ENCODE measurements at places on chromosomes 6 and 20. TPM values are rescaled to one million over a fixed set of nuclear protein-coding genes. Genes with fewer than 3 reads are reported as not detected.

The SLC22A3 gene
- polyA plus RNA-seq = 0.88 TPM

The CCHCR1 gene
- 9.6 TPM for polyA plus RNA-seq

The HCRTR2 gene
- polyA plus RNA-seq = 0.16 TPM

The ADTRP gene
- polyA plus RNA-seq = 0.05 TPM

The CDH26 gene
- polyA plus RNA-seq = 0.88 TPM

The SNX3 gene
- 354 TPM for polyA plus RNA-seq

The ARMC2 gene
- 3.7 TPM for polyA plus RNA-seq

The KCNG1 gene
- 0.41 TPM for polyA plus RNA-seq

The BMP6 gene
- polyA plus RNA-seq = 3.0 TPM

The PPP1R16B gene
- polyA plus RNA-seq = 4.9 TPM

The CRISP3 gene
- polyA plus RNA-seq = not detected

The RHAG gene
- 2.8 TPM for polyA plus RNA-seq

The DEFB112 gene
- not detected for polyA plus RNA-seq

The NRSN1 gene
- 0.11 TPM for polyA plus RNA-seq

The CASP8AP2 gene
- polyA plus RNA-seq = 5.0 TPM

The SLC12A5 gene
- polyA plus RNA-seq = 6.6 TPM

The NECAB3 gene
- polyA plus RNA-seq = 57.4 TPM

The OR2H1 gene
- not detected for polyA plus RNA-seq

The NHSL1 gene
- polyA plus RNA-seq = 10.5 TPM

The SLC22A1 gene
- polyA plus RNA-seq = 0.27 TPM

The GPR63 gene
- polyA plus RNA-seq = 0.29 TPM

The WFDC5 gene
- polyA plus RNA-seq = not detected

The SLC22A7 gene
- polyA plus RNA-seq = not detected

The KAT14 gene
- 7.3 TPM for polyA plus RNA-seq

The ADAM33 gene
- polyA plus RNA-seq = 30.5 TPM

The HLA-DRA gene
- polyA plus RNA-seq = 66.7 TPM

The TGM2 gene
- 447 TPM for polyA plus RNA-seq

The FGD2 gene
- 5.1 TPM for polyA plus RNA-seq

The CALHM4 gene
- 0.20 TPM for polyA plus RNA-seq

The SLC29A1 gene
- polyA plus RNA-seq = 63.2 TPM

The GLO1 gene
- 109 TPM for polyA plus RNA-seq

The ABHD12 gene
- polyA plus RNA-seq = 25.3 TPM

The PCSK2 gene
- polyA plus RNA-seq = 1.1 TPM

The MYMX gene
- 0.88 TPM for polyA plus RNA-seq

Data from right cardiac atrium (tissue), 5 donors.